ENCODE measurements at places on chromosomes 4 and X.

DNA sequence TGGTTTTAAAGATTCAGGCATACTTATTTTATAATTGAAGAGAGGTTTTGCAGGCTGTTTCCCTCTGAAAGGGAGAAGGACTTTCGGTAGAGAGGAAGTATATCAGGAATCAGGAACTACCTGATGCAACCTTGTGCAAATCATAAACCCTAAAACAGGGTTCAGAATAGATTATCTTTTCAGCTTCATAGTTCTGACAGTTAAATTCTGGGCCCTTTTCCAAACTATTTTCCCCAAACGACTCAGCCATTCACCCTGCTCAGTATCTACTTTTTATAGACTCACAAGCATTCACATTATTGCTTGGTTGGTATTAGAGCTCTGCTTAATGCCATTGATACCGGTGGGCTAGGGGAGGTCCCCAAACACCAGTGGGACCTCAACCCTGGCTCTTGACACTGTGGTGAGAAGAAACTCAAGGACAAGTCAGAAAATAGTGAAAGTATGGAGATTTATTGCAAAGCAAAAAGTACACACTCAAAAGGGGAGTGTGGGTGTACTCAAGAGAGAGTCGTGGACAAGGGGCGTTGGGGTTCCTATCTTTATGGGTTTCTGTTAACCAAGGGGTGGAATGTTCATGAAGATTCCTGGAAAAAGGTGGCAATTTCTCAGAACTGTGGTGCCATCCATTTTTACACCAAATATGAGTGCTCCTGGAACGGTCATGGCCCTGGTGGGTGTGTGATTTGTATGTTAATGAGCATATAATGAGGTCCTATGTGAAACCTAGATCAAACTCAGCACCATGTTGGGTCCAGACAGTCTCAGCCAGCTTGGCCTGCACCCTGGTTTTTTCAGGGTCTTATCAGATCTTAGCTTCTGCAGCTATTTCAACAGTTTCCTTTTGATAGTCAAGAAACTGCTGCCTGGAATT lies 238.3 kb downstream of the DCLK2 start:
- DNase-seq = no peak

DNA sequence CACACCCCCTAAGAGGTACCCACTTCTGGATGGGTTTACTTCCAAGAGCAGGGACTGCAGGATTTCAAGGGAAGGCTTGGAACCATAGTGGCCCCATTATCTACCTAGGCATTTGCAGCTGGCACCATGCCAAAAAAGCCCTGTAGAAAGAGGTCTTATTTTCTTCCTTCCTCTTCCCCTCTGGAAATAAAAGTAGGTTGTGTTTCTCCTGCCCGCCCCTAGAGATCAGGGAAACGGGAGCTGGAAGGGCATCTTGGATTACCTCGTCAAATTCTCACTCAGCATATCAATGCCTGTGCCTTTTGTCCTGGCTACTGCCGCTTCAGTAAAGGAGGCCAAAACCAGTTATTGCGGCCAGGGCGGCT lies 1.6 kb downstream of the SCD5 start:
- no peak for DNase-seq

GRCh38 chr4:48379587-48380180 lies 38.4 kb downstream of the SLAIN2 start:
- DNase-seq = no peak

- DNase-seq = no peak
Measured at GRCh38 chr4:17315459-17315858, 196.4 kb downstream of the QDPR start.

- no peak for DNase-seq
Measured at GRCh38 chrX:63785708-63786040, 660 bp upstream of the ARHGEF9 start.

- DNase-seq = no peak
Measured at GRCh38 chrX:143319526-143319925, 197.7 kb downstream of the SPANXN3 start.

- DNase-seq = no peak
Measured at GRCh38 chr4:5461477-5461876, 246.9 kb downstream of the EVC2 start.

- no peak for DNase-seq
Measured at GRCh38 chr4:146338512-146338911, 124.2 kb downstream of the REELD1 start.

DNA sequence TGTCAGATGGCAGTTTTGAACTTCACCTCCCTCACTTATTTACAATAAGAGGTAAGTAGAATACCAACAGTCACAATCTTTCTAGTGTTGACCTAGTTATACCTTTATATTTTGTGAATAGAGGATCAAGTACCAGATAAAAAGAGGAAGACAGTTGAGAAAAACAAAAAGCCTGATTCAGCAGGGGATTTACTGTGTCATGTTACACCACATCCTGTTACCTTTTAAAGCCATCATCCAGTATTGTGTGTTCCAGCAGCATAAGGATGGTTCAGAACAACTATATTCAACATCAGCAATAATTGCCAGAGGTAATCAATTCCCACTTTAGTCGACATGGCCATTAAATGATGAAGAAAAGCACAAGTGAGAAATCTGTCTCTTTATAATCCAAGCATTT lies 21.3 kb upstream of the CXCL6 start:
- no peak for DNase-seq

DNA sequence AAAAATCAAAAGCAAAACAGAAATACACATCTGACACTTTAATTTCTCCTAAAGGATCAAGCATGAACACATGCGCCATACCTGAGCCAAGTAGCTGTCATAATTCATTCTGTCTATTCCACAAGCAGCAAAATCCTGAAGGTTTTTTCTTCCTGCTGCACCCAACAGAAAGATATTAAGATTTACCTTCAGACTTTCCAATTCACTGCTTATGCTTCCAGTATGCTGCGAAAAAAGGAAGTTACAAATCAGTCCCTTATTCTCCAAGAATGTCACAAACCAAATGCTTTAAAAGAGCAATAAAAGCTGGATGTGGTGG lies 29.2 kb upstream of the FGFBP2 start:
- no peak for DNase-seq

DNA sequence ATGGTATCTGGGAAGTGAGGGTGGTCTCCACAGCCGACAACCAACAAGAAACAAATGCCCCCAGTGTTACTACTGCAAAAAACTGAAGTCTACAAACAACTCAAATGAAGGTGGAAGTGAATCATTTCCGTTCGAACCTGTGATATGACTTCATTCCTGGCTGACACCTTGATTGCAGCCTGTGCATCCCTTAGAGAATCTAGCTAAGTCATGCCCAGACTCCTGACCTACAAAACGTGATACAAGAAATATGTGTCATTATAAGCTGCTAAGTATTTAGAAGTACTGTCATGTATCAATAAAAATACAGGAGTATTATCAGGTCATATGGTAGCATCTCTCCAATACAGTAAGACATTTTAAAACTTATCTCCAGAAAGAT lies 959.7 kb upstream of the LCORL start:
- no peak for DNase-seq

DNA sequence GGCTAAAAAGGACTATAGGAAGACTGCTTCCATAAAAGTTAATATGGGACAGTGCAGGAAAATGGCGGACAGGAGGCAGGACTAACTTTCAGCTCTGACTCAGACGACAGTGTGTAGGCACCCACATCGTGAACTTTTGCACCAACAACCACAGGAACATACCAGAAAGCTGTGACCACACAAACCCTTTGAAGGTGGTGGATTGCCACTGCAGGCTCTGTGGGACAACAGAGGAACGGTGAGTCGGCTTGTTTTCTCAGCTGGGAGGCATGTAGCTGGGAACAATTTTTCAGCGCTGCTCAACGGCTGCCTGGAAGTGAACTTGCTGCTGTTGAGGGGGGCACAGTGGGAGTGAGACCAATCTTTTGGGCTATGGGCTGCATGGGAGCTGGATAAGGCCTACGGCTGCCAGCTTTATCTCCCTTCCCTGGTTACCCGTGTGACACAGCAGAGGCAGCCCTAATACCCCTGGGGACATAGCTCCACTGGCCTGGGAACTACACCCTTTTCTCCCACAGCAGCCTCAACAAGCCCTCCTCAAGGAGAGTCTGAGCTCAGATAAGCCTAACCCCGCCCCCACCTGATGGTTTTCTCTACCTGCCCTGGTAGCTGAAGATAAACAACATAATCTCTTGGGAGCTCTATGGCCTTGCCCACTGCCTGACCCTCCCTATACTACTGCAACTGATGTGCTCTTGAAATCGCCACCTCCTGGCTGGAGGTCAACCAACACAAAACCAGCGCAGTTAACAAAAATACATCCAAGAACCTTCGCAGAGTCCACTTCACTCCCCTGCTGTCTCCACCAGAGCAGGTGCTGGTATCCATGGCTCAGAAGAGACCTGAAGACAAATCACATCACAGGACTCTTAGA lies 1537.0 kb downstream of the C4orf33 start:
- no peak for DNase-seq

DNA sequence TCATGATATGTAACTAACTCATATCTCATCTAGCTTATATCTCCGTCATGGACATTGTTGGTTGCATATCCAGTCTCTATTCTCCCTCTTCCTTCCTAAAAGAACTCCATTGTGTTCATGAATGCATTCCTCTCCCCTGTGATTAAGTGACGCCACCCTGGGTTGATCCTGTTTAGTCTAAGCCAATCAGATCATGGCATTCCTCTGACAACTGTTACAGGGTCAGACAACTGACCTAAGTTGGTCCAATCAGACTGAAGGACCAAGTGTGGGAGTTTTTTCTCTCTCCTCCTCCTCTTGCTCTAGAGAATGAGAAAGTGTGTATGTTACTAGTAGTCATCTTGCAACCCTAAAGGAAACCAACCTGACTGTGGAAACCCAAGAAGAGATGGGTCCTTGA lies 3.6 kb downstream of the APOO start:
- DNase-seq = no peak

GRCh38 chr4:54036184-54036583 lies 28.2 kb downstream of the CHIC2 start:
- no peak for DNase-seq

- no peak for DNase-seq
Measured at GRCh38 chr4:109729117-109729717, 653 bp downstream of the PLA2G12A start.

- no peak for DNase-seq
Measured at GRCh38 chrX:53262918-53263394, 18.4 kb downstream of the IQSEC2 start.

DNA sequence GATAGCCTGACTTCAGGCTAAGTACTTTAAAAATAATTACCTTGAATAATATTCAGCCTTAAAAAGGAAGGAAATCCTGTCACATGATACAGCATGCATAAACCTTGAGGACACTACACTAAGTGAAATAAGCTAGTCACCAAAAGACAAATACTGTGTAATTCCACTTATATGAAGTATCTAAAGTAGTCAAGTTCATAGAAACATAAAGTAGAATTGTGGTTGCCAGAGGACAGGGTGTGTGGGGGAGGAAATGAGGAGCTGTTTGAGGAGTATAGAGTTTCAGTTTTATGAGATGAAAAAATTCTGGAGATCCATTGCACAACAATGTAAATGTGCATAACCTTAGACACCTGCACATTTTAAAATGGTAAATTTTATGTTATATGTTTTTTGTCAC lies 5.6 kb upstream of the STPG2 start:
- DNase-seq = no peak

DNA sequence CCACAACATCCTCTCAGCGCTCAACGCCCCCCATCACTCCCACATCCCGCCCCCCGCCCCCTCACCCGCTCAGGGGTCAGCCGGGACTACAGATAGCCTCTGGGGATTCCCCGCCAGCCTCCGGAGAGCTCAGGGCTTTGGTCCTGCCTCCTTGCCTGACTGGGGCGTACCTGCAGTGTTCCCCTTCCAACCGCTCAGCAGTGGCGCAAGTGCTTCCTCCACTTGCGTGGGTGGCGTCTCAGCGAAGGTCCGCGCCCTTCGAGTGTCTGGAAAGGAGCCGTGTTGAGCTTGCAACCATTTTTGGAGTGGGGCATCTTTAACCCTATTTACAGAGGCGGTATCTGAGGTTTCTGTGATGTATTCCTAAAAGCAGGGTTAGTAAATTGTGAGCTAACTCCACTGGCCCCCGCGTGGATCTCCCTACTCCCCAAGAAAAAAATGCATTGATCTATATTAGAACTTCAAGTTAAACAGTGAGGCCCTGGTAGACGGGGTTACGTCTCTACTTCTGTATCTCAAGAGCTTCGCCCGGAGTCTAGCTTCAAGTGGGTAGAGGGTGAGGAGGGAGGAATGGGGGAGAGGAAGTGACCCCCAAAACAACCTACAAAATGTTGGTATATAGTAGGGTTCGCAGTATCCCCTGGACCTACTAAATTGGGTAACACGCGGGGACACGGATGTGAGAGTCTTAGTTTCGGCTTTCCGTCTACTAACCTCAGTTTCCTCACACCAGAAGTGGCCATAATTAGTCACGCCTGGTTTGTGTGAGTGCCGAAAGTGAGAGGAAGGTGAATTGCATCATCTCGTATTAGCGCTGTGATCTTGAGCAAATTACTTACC lies 16.1 kb downstream of the NKX3-2 start:
- peak; percentile 41 for DNase-seq

DNA sequence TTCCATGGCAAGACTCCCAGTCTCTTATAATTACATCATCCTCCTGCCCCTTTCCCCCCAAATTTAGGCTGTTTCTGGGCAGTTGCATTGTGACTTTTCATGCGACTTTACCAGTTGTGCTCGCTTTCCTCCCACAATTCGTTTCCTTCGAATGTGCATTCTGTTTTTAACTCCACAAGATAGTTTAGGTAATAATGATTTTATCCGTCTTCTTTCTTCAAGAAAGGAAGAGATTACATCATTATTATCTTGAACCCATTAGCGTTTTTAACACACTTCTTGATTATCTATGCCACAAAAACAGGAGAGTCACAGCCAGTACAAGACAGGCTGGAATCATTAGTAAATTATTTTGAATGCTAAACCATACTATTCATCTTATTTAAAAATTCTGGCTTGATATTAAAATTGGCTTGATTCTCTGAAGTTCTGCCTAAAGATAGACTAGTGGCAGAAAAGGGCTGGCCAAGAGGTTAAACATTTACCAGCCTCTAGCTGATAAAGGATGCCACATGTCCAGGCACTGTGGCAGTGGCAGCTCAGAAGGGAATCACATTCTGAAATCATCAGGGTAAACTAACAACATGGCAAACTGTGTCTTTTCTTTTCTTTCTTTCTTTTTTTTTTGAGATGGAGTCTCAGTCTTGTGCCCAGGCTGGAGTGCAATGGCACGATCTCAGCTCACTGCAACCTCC lies 19.7 kb upstream of the PLA2G12A start:
- DNase-seq = no peak

DNA sequence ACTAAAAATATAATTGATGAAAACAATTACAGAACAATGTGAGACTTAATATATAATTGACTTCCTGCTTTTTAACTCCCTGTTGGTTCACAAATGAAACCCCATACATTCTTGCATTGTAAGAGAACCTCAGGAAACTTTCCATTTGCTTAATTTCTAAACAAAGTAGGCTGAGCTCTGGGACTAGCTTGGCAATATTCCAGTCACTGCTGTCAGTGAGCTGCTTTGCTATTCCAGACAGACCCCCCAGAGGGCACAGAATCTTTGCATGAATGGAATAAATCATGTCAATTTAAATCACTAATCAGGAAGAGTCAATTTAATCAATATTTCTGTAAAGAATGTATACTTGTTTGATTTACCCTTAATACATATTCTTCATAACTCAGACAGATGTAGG lies 110.6 kb downstream of the NEXMIF start:
- DNase-seq = no peak

- no peak for DNase-seq
Measured at GRCh38 chrX:38105216-38105725, 98.9 kb downstream of the SYTL5 start.
